ENCODE measurements at places on chromosomes 7 and 10.

DNA sequence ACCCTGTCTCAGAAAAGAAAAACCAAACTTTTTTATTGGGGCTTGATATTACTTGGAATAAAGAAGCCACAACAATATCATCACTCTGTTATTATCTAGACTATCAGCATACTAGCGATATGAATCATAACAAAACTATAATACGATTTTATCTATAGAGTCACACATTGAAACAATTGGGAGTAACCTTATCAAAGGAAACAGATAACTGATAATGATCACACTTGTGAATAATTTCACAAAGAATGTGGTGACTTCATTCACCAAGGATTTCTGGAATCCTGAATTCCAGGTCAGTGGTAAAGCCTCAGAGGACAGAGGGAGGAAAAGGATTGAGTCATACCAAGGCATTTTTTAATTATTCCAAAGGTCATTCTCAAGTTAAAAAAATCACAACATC, 32.1 kb upstream of the NMT2 start:
- DNase-seq = peak; percentile 75

- no peak for DNase-seq
Observed at GRCh38 chr10:72108830-72109635, 20.7 kb upstream of the SPOCK2 start.

- DNase-seq = no peak
Observed at GRCh38 chr7:74598558-74598957, 59.0 kb upstream of the GTF2I start.

DNA sequence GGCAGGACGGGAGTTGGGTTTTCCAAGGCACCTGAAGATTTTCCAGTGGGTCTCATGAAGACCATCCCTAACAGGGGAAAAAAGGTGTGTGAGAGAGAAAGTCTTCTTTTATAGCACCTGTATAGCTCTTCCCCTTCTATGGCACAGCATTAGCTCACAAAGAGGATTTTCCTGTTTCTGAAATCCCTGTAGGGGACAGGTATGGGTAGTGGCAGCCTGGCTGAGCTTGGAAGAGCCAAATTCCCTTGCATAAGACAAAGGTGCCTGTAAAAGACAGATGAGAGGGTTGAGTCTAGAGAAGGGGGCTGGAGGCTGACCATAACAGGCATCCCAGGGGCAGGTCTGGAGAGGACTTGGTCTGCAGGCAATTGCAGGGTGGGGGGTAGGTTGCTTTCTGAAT, 63.7 kb downstream of the COL13A1 start:
- no peak for DNase-seq

- no peak for DNase-seq
Observed at GRCh38 chr7:117871401-117871777, 1.9 kb downstream of the CTTNBP2 start.

GRCh38 chr10:97571622-97572021, 957 bp upstream of the ANKRD2 start:
- DNase-seq = no peak

- no peak for DNase-seq
Observed at GRCh38 chr7:111384065-111384891, 178.0 kb downstream of the IMMP2L start.

DNA sequence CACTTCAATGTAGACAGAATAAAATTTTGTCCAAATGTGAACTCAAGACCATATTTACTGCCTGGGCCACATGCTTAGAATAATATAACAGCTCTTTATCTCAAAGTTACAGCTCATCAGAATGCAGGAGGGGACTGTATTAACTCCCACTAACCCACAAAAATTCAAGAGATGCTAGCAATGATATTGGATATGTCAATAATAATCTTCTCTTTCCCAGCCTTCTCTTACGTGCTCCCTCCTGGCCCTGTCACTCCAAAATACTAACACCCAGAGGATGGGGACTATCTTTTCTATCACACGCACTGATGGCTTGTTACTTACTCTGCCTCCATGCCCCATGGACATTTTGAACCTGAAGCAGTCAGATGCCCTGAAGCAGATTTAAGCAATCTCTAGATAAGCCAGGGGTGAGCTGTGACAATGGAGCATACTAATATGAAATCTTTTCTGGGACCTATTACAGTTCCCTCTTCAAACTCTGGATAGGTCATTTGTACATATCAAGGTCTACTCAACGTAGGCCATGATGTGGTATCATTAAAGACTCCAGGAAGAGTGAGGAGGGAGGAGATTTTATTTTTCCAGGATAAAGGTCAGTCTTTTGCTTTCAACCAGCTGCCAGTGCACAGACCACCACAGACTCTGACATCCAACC, 803.0 kb downstream of the GRM8 start:
- DNase-seq = no peak

DNA sequence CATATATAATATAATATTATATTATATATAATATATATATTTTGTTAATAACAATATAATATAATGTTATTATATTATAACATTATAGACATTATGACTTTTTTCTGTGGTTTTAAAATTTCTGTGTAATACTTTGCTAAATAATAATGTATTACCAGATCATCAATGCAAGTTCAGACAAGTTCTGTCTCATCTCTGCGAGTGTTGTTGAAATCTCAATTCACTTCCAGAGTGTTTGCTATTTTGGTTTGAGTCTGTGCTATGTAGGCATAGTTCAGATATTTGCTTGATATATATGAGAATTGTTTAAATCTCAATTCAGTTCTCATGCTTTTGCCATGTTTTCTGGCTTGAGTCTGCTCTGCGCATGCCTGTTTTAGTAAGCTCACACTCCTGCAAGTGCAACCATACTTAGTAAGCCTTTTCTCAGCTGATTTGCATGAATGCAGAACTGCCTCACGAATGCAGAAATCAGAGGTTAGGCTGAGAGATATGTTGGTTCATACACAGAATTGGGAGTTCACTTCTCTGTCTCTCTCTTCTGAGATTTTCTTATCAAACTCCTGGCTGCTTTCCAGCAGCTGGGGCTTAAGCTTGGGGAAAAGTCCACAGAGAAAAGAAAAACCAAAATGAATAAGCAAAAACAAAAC, 830.2 kb upstream of the SORCS1 start:
- no peak for DNase-seq

GRCh38 chr10:20616056-20616671, 280.9 kb downstream of the NEBL start:
- DNase-seq = no peak

DNA sequence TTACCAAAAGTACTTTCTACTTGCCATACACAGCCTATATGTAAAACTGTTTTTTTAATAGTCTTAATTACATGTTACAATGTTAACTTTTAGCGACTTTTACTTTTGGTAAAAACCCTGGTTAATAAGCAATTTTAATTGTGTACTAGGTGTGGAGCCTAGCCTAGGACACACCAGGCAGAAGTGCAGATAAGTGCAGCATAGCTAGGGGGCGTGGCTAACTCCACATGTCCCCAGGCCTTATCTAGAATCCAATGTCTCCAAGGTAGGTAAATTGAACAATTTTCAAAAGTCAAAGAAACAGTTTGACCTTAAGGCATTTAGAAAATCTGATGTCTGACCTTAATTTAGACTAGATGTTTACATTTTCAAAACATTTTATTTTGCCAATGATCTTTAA, 858.7 kb downstream of the CCSER2 start:
- DNase-seq = no peak

GRCh38 chr7:47454974-47455871, 126.7 kb downstream of the TNS3 start:
- no peak for DNase-seq

DNA sequence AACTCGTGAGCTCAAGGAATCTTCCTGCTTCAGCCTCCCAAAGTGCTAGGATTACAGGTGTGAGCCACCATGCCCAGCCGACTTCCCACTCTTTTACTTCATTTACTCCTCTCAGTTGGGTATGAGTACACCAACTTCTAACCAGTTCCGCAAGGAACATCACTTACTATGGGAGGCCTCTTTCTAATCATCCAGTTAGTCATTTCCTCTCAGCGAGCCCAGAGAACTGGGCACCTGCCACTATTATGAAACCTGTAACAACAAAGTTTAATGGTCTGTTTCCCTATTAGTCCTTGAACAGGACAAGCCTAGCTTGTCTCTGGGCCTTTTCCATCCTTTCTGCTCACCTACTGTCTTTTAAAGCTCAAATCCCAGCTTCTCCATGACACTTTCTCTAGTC, 88.8 kb downstream of the DNMBP start:
- DNase-seq = no peak

DNA sequence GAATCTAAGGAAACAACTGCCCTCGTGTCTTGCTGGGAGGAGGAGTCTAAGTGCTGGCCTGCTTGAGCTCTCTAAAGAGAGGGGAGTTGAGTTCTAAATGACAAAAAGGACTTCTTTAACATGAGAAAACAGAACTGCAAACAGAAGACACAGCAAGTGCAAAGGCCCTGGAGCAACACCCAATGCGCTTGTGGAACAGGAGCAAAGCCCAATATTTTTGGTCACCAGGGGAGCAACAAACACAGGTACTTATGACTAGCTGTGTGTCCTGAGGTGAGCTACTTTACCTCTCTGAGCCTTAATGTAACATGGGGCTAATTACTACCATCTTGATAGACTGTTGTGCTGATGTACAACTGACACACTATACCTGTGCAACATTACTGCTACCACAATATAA, 634.3 kb downstream of the PARD3 start:
- DNase-seq = no peak

DNA sequence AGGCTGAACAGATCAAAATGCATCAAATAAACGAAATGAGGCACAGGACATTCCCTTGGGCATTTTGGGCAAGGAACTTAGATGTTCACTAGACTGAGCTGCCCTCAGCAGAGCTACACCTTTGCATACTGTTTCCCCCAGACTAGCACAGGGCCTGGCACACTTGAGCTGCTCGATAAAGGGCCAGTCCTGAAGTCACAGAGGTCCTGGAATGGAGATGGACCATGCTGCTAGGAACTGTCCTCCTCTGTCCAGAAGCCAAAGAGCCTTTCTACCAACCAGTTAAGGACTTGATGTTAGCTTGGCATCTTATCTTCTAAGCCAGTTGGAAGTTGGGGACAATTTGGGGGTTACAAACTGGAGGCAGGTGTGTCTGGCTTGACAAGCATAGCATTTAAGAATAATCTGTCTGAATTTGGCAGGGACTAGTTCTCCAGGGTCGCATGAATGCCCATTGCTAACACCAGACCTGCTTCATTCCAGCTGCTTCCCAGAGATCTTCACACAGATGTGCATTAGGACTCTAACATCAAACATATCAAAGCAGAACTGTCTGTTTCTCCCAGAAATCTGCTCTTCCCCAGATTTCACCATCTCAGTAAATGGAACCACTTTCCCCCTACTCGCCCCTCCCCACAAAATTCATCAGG, 152.2 kb upstream of the PDE1C start:
- DNase-seq = no peak

DNA sequence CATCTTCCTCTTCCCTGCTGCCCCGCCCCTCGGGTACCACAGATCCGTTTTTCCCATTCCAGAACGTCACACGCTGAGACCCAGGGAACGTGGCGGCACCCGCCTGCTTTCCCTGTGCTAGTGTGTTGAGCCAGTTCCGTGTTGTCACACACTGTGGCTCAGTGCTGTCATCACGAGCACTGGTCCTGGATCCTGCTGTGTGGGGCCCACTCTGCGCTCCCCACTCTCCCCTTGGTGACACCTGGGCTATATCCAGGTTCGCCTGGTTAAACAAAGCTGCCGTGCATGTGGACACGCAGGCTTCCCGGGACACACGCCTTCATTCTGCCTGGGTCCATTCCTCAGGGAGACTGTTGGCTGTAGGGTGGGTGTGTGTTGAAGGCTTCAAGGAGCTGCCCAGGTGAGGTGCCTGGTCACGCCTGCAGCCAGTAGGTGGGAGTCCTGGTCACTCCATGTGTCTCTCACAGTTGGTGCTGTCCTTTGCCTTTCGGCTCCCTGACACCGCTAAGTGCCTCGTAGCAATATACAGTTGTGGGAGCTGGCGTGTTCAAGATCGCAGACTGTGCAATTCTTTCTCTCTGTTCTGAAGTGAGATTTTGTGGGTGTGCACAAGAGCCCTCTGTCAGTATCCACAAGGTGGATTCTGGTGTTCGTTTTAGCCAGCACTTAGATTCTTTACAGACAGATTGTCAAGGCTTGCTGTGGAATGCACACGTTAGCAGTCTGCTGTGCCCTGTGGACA, 88.6 kb downstream of the INPP5A start:
- no peak for DNase-seq

DNA sequence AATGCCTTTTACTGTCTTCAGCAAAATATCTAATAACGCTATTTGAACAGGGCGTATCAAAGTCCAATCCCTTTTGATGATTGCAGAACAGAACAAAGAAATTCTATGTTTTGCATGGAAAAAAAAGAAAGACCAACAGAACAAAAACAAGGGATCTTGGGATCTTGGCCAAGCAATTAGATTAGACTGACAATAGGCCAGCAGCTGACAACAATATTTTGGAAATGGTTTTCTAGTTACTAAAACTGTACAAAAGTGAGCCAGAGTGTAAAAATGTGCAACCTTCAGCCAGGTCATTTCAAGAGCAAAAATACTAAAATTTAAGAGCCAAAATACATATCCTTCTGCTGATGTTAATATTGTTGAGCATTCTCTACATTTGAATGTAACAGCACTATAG, 716.5 kb upstream of the KCND2 start:
- DNase-seq = no peak

GRCh38 chr7:21960922-21961321, 15.2 kb upstream of the CDCA7L start:
- peak; percentile 67 for DNase-seq

- no peak for DNase-seq
Observed at GRCh38 chr7:139900326-139900725, 71.3 kb downstream of the TBXAS1 start.

DNA sequence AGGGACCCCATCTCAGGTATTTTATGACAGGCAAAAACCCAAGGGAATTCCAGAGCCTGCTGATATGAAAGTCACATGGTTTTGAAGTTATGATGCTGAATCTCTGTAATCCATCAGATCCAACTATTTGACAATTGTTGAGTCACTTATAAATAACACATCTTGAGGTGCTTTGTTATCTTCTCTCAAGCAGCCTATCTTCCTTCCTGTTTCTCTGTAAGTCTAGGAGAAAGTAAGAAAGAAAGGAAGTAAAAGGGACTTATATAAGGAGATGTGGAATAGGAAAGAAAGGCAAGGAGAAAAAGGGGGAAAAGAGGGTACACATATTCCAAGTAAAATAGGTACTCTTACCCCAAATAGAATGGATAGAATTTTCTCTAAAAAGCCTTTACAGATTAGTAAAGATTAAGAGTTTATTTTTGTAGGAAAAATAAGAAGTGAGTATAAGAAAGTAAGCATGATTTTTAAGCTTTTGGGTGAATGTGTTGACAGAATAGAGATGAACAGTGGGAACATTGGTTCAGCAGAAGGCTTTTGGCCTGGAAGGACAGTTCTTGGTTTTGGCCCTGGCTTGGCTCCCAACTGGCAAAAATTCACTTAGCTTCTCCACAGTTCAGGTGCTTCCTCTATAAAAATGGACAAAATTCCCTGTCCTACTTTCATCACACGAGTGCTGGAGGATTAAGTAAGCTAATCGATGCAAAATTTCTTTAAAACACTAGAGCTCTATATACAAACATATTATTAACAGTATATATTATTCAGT, 39.6 kb upstream of the ANK3 start:
- DNase-seq = no peak

GRCh38 chr7:52592698-52593097, 442.7 kb upstream of the POM121L12 start:
- DNase-seq = no peak

GRCh38 chr7:64098-64915, 128.1 kb upstream of the FAM20C start:
- peak; percentile 88 for DNase-seq
